Naive B cell (primary cell): ENCODE measurements at places on chromosomes 7 and 10. TPM values are rescaled to one million over a fixed set of nuclear protein-coding genes. Genes with fewer than 3 reads are reported as not detected.

GRCh38 chr7:17131983-17132655 lies 166.3 kb upstream of the AHR start:
- no peak for DNase-seq
- peaks cover 11% of the 10 kb centered on the region for H3K4me1 ChIP-seq
- no peak overlapping the region for H3K27ac ChIP-seq
- H3K36me3 ChIP-seq: no peaks in the 10 kb centered on the region
- no peak overlapping the region for H3K4me3 ChIP-seq

DNA sequence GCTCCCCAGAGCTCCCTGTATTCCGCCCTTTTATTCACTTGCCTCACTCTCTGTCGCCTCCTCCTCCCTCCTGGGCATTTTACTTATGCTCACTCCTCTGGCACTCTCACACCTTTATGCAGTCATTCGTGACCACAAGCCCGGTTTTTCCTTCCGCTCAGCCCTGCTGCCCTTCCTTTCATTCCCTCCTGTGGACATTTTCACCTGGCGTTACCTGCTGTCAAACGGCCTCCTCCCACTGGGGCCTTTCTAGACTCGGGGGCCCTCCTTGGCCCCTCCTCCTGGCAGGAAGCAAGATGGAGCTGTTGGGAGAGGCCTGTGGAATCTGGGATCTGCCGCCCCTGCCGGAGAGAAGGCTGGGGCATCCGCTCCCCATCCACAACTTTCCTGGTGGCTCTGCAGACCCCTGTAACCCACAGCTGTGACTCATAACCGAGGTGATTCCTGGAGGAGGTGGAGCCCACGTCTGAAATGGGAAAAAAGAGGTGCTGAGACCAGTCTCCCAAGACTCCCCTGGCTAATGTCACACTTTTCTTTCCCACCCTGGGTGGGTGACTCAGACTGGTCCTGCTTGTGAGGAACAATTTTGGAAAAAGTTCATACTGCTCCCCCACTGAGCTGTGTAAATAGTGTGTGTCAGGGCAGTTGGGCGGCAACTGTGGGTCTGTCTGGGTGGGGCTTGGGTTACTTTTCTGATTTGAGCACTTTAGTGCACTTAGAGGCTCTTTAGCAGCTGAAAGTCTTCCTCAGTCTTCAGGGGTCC lies 1.2 kb downstream of the VCL start:
- H3K4me3 ChIP-seq: peak overlapping the region; percentile 89
- H3K4me1 ChIP-seq: peaks cover 27% of the 10 kb centered on the region
- DNase-seq: no peak
- no peaks in the 10 kb centered on the region for H3K36me3 ChIP-seq
- H3K27ac ChIP-seq: peak overlapping the region; percentile 94

- H3K4me1 ChIP-seq: no peaks in the 10 kb centered on the region
- DNase-seq: no peak
These were observed 287.9 kb upstream of the PODXL start for GRCh38 chr7:131844369-131844768.

- no peaks in the 10 kb centered on the region for H3K27me3 ChIP-seq
- no peak overlapping the region for H3K27ac ChIP-seq
- no peaks in the 10 kb centered on the region for H3K4me1 ChIP-seq
- H3K36me3 ChIP-seq: no peaks in the 10 kb centered on the region
- no peak overlapping the region for H3K4me3 ChIP-seq
- no peak for DNase-seq
These were observed 7.2 kb downstream of the RNF133 start for GRCh38 chr7:122691569-122692235.

DNA sequence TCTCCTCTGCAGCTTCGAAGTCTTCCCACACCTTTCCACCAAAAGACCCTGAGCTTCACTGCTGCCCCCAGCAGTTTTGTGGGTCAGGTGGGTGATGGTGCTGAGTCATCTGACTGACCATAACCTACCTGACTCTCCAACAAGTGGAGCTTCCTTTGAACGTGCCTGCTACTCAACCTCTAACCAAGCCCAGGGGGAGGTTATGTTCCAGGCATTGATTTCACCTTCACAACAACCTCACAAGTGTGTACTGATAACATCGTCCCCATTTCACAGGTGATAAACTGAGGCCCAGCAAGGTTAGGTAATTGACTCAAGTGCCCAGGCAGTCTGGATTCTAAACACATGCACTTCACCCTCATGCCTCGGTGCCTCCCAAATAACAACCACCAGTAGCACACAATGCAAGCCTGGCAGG lies 66.7 kb downstream of the DLG5 start:
- H3K27ac ChIP-seq: no peak overlapping the region
- no peaks in the 10 kb centered on the region for H3K27me3 ChIP-seq
- H3K4me3 ChIP-seq: no peak overlapping the region
- no peaks in the 10 kb centered on the region for H3K4me1 ChIP-seq

TNS3 gene
- 5.1 TPM for polyA plus RNA-seq

SPDYE11 gene
- not detected for polyA plus RNA-seq

AGR3 gene
- polyA plus RNA-seq: not detected

HSPA12A gene
- polyA plus RNA-seq: not detected

UCN3 gene
- not detected for polyA plus RNA-seq

GRCh38 chr7:43782768-43783555 lies 24.5 kb downstream of the BLVRA start:
- H3K36me3 ChIP-seq: no peaks in the 10 kb centered on the region
- H3K4me3 ChIP-seq: no peak overlapping the region
- DNase-seq: no peak

ADRB1 gene
- polyA plus RNA-seq: not detected

DNA sequence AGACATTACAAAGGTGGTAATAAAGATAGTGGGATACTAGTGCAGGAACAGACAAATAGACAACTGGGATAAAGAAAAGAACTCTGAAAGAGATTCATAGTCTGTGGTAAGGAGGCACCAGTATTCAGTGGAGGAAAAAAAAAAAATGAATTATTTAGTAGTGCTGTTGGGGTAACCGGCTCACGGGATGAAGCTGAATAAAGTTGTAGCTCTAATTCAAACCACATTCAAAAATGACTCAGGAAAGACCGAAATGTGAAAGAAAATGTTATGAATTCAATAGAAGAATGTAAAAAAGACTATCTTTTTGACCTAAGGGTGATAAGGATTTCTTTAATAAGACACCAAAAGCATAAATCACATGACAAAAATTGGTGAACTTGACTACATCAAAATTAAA lies 83.1 kb upstream of the HABP2 start:
- H3K36me3 ChIP-seq: no peaks in the 10 kb centered on the region
- H3K27me3 ChIP-seq: peaks cover 5% of the 10 kb centered on the region
- no peak for DNase-seq
- no peak overlapping the region for H3K27ac ChIP-seq
- H3K4me3 ChIP-seq: no peak overlapping the region

GRCh38 chr7:94433224-94433623 lies 38.5 kb downstream of the COL1A2 start:
- no peak overlapping the region for H3K4me3 ChIP-seq
- peaks cover 21% of the 10 kb centered on the region for H3K27me3 ChIP-seq
- DNase-seq: no peak
- H3K36me3 ChIP-seq: no peaks in the 10 kb centered on the region

ZNF467 gene
- not detected for polyA plus RNA-seq

OR6V1 gene
- not detected for polyA plus RNA-seq

ZDHHC16 gene
- 57.2 TPM for polyA plus RNA-seq

CLDN3 gene
- not detected for polyA plus RNA-seq

TAS2R5 gene
- not detected for polyA plus RNA-seq

DNA sequence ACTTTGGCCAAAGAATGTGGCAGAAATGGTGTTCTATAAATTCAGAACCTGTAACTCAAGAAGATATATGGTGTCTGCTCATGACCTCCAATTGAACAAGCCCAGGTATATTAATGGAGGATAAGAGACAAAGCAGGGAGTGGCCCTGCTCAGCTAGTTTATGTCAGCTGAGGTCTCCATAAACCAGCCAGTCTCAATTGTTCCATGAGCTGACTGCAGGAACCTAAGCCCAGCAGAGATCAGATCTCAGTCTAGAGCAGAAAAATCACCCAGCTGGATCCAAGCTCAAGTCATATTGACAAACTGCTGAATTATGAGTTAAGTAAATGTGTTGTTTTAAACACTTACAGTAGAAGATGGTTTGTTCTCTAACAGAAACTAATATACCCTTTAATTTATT lies 105.5 kb upstream of the SGCE start:
- no peak overlapping the region for H3K4me3 ChIP-seq
- no peak for DNase-seq
- no peak overlapping the region for H3K27ac ChIP-seq
- H3K27me3 ChIP-seq: peaks cover 11% of the 10 kb centered on the region

DNA sequence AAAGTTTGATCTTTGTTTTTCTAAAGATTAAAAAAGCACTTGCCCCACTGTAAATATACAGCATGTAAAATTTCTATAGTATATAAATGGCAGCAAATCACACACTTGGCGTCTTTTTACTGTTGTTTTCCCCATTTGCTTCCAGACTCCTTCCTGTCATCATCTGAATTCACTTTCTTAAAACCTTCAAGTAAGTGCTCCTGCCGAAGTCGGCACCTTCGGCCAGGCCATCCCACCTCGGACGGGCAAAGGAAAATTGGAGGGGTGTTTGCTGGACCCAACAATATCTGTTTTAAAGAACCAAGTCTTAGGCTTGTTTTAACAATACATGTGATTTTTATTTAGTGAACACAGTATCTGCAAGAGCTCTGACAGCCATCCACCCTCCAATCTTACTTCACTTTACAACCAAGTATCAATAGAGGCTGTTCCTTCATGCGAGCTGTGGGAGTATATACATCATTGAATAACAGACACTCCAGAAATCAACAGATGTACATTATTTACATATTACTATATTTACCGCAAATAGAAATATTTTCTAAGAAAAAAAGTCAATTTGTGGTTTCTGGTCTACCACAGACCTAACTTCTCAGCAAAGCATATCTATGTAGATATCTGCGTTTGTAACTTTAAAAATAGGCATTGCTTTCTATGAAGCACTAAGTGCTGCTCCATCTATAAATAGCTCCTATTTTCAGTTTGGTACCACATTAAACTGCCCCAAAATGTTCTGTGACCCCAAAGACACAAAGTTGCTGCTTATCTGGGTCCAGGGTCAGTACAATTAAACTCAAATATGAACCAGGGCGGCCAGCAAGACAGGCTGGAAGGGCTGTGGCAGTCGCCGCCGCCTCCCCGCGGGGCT lies 110.7 kb downstream of the CYTH3 start:
- H3K4me1 ChIP-seq: peaks cover under 1% of the 10 kb centered on the region
- no peak overlapping the region for H3K27ac ChIP-seq
- DNase-seq: no peak

- H3K36me3 ChIP-seq: no peaks in the 10 kb centered on the region
- no peak overlapping the region for H3K27ac ChIP-seq
These were observed 462.5 kb downstream of the PTPRN2 start for GRCh38 chr7:158125091-158125490.

DNA sequence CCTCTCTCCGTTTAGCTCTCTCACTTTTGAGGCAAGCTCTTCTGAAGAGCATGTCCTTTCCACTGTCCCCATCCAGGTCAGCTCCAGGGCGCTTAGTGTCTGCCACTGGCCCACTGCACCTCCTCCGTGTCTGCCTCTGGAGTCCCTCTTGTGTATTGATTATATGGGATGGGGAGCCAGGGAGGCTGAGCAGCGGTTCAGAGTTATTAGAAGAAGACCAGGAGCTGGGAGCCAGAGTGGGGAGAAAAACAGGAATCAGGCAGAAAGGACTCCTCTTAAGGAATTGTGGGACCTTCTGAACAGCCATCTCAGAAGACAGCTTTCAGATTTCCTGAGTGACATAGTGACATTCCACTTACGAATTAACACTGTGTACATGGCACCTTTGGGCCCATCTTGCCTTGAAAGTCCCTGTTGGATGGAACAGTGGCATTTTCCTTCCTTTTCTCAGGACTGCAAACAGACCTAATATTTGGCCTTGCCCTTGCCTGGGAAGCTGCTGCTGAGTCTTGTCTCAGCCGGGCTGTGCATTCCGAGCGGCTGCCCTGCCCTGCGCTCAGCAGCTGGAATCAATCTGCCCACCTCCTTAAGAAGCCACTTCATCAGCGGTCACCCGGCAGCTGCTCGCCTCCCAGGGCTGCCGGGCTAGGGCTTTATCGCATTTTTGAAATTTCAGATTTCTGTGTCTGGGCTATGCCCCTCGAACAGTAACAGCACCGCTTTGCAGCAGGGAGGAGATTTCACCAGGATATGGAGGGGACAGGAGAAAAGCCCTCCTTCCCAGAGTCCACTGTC lies 81.1 kb upstream of the PRKG1 start:
- H3K4me1 ChIP-seq: peaks cover 12% of the 10 kb centered on the region
- no peak overlapping the region for H3K27ac ChIP-seq
- no peaks in the 10 kb centered on the region for H3K36me3 ChIP-seq
- peaks cover 46% of the 10 kb centered on the region for H3K27me3 ChIP-seq
- H3K4me3 ChIP-seq: peak overlapping the region; percentile 68

- no peak for DNase-seq
- H3K4me1 ChIP-seq: no peaks in the 10 kb centered on the region
- peaks cover 6% of the 10 kb centered on the region for H3K27me3 ChIP-seq
- no peak overlapping the region for H3K27ac ChIP-seq
- no peak overlapping the region for H3K4me3 ChIP-seq
These were observed 87.0 kb downstream of the NEUROD6 start for GRCh38 chr7:31253532-31253931.

VSTM2A gene
- not detected for polyA plus RNA-seq

DNA sequence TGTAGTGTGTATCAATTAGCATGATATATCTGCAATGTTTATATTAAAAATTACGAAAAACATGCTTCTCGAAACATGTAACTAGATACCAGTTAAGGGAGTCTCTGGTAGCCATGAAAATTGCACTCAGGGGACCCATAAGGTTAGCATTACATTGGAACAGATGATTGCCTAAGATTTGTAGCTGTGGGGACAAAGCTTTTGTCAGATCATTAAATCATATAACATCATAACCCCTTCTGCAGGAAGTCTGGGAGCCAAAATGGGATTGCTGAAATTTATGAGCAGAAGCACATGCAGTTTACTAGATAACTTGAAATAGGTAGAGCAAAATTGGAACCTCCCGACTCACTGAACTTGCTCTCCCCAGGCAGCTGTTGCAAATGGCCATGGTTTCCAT lies 235.0 kb upstream of the IGFBP3 start:
- no peak overlapping the region for H3K4me3 ChIP-seq
- DNase-seq: no peak
- no peak overlapping the region for H3K27ac ChIP-seq
- H3K36me3 ChIP-seq: no peaks in the 10 kb centered on the region

DNA sequence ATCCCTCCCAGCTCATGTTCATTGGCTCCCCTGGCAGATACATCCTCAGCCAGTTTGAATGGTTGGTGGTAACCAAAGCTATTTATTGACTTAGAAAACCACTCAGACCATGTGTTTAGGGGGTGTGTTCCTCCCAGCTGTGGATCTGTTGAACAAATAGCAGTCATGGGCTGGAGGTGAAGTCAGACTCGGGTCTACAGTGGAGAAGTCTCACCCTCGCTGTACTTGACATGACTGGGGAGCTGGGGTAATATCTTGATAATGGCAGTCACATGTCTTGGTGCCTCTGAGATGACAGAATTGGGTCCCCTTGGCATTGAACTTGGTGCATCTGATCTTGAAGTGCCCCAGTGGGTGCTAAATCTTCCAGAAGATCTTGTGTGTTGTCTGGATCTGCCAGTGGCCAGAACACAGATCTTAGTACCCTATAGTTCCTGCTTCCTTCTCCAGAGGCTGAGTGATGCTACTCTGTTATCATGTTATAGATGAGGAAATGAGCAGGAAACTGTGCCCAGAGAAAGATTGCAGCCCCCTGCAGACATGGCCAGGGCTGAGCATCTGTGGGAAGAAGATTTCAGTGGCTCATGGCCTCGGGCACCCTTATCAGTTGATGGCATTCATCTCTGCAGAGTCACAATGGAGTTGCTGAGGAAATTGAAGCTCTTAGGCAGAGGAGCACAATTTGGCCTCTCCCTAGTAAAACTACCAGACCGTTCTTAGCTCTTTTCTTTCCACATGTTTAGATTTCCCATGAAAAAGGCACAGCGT lies 50.4 kb downstream of the ADRA2A start:
- H3K4me1 ChIP-seq: no peaks in the 10 kb centered on the region
- no peak overlapping the region for H3K27ac ChIP-seq
- peaks cover 27% of the 10 kb centered on the region for H3K27me3 ChIP-seq
- no peaks in the 10 kb centered on the region for H3K36me3 ChIP-seq
- DNase-seq: no peak
